ENCODE measurements at places on chromosomes 7 and 10.
A peak's percentile ranks its signal among the peaks of the same experiment; 100 is the strongest.

DNA sequence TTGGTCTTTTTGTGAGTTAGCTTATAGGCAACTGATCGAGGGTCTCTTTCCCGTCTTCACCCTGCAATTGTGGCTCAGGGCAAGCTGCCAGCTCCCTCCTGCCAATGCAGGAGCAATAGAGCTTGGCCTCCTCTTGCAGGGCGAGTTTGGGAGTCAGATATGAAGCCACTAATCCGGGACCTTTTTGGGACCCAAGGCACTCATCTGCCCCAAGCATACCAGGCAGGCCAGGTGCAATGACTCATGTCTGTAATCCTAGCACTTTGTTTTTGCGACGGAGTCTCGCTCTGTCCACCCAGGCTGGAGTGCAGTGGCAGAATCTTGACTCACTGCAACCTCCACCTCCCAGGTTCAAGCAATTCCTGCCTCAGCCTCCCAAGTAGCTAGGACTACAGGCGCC lies 21.1 kb downstream of the LIMK1 start:
- DNase-seq: peak; percentile 68

DNA sequence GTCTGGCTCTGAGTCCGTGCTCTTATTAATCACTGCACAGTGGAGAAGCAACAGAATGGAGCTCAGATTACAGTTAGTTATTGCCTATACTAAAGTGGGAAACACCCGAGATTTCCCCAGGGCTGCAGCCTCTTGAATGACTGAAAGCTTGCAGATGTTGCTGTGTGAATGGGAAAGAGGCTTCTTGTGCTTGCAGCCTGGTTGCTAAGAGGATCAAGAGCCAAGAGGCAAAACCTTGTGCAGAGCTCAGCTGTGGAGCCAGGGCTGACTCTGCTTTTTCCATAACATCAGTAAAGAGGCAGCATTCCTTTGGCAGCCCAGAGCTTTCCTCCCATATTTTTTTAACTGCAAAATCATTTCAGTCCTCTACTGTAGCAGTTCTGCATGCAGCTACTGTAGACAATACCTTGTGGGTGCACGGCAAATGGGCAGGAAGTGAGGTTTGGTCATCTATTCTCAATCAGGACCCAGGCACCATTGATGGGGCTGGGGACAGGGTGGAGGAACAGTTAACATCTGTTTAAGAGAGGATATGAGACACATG lies 86.5 kb downstream of the RALA start:
- DNase-seq: no peak

- DNase-seq: no peak
Observed at GRCh38 chr10:62689712-62690111, 114.8 kb upstream of the ADO start.

DNA sequence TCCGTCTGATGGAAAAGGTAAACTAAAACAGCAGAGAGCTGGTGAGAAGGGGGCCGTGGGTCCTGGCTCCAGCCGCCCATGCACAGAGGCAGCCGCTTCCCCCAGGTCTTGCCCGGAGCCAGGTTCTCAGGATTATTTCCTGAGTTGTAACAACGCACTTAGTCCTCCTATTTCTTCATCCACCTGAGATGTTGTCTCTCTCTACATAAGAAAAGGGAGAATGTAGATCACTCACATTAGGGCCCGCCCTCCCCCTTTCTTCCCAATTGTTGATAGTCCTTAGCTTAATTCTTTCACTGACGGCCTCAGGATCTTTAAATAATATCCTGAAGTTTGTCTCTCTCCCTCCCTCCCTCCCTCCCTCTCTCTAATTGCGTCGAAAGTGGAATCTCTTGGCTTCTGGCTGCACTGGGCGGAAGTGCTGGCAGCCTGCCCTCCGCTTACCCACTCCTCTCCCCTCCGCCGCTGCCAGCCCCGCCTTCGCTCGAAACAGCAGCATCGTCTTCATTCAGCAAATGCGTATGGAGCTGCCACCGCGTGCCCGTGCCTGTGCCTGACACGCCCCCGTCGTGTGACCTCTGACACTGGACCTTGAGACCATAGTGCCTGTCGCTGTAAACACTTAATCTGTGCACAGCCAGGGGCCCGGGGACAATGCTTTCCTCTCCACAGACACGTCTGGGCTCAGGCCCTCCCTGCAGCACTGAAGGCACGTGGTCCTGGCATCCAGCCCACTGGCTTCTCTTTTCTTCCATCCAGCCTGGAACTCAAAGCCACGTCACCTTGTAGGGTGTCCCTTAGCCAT lies 174.5 kb upstream of the PPP2R2D start:
- DNase-seq: no peak

DNA sequence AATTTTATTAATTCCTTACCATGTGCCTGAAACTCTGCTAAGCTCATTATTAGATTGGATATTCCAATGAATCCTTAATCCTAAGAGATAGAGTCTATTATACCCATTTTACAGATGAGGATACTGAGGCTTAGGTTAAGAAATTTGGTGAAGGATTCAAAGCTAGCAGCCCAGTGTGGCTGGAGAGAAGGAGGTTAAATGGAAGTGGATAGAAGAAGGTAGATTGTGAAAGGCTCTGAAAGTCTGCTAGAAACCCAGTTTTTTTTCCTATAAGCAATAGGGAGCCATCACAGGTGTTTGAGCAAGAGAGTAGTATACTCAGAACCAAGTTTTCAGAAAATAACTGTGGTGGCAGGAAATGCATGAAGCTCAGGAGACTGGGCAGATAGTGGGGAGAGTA lies 265.8 kb upstream of the NEBL start:
- DNase-seq: no peak

GRCh38 chr10:126171555-126171954 lies 216.7 kb downstream of the ADAM12 start:
- peak; percentile 8 for DNase-seq

DNA sequence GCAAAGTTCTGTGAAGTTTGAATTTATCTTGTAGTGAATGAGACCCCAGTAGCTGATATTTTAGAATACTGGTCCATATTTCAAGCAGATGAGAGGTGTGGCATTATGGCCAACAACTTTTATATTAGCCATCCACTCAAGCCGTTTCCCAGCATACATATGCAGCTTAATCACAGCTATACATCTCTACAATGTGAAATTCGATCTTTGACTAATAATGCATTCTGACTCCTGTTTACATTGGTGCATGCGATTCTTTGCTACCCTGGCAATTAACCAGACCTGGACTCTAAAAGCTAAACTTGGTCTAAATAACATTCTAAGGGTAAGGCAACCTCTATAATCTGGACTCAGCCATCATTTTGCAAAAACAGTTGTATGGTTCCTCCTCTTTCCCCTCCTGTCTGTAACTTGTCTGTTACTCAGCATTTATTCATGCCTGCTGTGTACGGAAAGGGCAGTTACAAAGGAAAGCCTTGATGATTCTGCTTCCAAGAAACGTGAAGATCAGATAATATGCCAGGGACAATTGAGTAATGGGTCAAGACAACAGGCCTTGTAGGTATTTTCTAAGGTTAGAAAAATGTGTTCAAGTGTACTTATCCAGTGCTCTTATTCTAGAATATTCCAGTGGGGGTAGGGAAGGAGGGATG lies 50.6 kb downstream of the PNLIPRP2 start:
- no peak for DNase-seq

- DNase-seq: peak; percentile 12
Observed at GRCh38 chr7:150755473-150756099, 18.4 kb downstream of the GIMAP5 start.

- DNase-seq: no peak
Observed at GRCh38 chr7:156096771-156097538, 284.7 kb upstream of the SHH start.
